ENCODE measurements at places on chromosomes 1 and 21.

DNA sequence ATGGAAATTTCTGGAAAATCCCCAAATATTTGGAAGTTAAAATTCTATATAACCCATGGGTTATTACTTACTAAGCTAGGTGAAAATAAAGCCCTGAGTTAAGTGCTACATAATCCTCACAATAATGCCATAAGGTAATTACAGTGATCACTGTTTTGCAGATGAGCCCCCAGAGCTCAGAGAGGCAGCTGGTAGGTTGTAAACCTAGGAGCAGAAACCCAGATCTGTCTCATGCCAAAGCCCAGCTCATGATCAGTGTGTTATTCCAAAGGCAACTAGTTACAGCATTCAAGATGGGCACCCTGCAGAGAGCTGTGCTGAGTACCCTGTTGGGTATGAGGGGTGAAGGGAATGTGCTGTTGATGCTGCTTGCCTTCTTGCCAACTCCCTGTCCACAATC, 10.8 kb upstream of the MYOG start:
- no peak for DNase-seq

DNA sequence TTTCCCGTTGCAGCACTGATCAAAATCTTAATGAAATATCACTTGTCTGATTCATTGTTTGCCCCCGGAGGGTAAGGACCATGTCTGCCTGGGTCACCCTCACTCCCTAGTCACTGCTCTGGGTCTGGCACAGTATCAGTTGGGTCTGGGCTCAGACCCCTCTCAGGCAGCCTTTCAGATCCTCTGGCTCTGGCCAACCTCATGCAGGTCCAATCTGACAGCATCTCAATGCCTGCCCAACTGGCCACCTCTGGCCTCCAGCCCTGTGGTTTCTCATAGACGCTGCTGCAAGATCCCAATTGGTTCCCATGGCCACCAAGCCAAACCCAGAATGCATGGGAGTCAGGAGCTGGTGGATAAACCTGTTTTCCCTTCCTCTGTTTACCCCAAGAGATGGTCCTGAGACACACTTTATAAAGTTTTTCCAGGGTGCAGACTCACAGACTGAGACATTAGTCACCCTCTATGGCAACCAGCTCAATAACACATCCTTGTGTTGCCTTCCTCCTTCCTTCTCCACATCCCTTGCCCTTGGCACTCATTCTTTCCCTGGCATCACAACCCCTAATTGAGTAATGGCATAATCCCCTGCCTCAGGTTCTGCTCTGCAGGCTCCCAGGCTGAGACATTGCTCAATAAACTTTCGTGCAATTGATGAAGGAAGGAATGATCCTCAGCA, 199.2 kb downstream of the GRIK3 start:
- DNase-seq, result peak; percentile 33

GRCh38 chr1:95126846-95127245, 9.7 kb downstream of the TLCD4 start:
- no peak for DNase-seq

- no peak for DNase-seq
Observed at GRCh38 chr1:110436635-110437034, 14.3 kb upstream of the PROK1 start.

DNA sequence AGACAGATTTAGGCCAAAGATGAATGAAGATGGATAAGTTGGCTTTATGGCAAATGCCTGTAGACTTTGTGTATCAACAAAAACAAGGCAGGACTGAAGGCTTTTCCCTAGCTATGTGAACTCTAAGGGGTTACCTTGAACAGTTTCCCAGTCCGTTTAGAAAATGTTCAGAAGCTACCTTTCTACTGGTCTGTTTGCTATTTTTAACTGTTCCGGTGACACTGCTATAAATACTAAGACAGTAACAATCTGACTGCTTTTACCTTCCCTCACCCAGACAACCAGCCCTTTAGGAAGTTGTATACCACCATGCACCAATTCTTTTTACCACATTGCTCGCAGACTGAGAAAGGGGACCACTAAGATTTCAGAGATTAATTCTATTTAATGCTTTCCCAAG, 102.2 kb downstream of the PHTF1 start:
- no peak for DNase-seq

DNA sequence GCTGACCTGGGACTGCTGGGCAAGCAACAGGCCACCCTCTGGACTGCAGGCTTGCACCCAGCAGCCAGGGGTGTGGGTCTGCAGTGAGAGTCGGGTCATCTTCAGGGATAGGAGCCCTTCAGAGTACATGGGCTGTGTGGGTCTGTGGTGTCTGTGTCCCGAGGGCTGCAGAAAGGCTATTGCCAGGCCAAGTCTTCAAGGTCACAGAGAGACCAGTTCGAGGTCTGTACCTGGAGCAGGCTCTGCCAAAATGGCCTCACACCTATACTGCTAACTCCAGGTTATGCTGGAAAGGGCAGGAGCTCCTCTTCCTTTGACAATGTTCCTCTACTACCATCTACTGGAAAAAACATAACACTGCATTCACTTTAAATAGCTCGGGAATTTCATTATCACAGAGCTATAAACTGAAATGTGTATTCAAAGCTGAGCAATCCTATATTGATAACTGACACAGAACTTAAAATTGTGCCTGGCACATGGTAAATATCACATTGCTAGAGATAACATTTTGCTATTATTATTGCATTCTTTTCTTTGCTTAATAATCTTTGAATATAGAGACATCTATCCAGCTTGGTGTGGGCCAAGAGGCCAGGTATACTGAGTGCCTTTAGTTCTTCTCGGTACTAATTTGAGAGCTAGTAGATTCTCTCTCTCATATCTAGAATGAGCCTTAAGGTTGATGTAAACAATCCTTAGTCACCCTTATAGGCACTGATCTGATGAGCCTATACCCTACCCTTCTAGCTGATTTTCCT, 6.9 kb upstream of the DNAH14 start:
- DNase-seq, result peak; percentile 17

DNA sequence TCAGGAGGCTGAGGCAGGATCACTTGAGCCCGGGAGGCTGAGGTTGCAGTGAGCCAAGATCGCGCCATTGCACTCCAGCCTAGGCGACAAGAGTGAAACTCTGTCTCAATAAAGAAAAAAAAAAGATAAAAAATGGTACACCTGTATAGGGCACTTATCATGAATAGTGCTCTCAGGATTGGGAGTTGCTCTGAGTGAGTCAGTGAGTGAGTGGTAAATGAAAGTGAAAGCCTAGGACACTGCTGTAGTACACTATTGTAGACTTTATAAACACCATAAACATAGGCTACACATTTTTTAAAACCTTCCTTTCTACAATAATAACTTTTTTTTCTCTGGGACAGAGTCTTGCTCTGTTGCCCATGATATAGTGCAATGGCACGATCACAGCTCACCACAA, 16.8 kb downstream of the PHTF1 start:
- DNase-seq, result no peak

DNA sequence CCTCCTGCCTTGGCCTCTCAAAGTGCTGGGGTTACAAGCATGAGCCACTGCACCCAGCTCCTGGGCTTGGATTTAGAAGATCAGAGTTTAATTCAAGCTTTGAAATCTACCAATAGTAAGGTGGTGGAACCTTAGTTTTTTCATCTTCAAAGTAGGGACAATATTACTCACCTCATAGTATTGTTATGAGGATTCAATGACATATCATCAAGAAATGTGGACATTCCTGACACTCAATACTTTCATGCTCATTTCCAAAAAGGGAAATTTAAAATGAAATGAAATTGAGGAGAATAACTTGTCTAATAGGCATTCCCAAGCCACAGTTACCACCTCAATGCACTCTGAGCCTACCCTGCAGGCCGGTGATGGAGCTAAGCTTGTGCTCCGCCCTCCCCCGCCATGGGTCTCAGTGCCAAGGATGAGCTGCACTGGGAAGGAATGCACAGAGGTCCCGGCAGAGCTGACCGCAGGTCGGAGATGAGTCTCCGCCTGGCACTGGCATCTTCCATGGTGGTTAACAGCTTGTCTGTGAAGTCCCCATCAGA, 56.5 kb upstream of the BCAR3 start:
- DNase-seq, result no peak

- no peak for DNase-seq
Observed at GRCh38 chr1:204676043-204676442, 9.5 kb downstream of the LRRN2 start.

- DNase-seq, result no peak
Observed at GRCh38 chr1:212607913-212608391, 609 bp upstream of the ATF3 start.

DNA sequence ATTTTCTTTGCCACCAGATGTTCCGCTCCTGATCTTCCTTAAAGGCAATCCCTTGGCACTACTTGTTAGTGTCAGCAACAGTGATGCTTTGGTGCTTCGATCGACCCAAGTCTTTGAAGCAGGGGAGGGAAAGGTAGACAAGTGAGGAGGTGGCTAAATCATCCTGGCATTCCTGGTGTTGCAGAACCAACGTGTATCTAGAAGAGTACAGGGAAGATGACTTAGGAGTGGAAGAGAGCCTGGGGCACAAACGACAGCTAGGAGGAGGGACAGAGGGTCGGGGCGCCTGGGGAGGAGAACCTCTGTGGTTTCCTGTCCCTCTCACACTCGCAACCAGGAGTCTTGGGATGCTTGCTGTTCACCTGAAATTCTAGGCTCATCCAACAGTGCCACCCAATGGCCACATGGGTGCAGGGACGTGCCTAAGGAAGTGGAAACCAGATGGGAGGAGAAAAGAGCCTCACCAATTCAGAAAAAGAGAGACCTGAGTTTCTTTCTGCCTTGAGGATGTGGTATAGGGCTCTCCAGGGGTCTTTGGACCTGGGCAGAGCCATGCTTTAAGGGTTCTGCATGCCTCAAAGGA, 9.5 kb upstream of the KCNA2 start:
- DNase-seq, result peak; percentile 62

DNA sequence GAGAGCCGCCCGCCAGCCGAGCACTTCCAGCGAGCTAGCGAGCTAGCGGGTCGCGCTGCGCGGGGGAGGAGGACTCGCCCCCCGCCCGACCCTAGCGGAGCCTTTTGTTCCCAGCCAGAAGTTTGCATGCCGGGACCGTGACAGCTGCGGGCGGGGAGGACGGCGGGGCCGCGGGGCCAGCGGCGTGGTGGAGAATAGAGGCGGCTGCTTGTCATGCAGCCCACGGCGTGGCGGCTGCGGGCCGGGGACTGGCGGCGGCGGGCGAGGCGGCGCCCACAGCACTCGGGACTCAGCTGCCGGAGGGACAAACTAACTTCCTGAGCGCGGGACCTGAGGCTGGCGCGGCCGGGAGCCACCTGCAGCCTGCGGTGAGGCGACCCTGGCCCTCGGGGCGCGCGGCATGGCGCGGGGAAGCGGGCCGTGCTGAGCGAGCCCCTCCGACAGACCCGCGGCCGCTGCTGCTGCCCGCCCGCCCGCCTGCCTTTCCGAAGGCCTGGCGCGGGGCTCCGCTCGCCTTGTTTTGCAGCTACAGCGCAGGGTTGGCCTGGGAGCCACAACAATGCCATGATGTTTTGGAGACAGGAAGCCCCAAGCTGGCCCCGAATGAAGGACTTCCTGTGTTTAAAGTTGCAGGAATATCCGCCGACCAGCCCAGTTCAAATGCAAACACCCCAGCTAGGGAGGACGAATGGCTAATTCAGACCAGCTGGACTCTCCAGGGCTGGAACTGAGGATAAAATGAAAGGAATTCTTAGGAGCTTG, 82.2 kb upstream of the BMP8A start:
- no peak for DNase-seq

DNA sequence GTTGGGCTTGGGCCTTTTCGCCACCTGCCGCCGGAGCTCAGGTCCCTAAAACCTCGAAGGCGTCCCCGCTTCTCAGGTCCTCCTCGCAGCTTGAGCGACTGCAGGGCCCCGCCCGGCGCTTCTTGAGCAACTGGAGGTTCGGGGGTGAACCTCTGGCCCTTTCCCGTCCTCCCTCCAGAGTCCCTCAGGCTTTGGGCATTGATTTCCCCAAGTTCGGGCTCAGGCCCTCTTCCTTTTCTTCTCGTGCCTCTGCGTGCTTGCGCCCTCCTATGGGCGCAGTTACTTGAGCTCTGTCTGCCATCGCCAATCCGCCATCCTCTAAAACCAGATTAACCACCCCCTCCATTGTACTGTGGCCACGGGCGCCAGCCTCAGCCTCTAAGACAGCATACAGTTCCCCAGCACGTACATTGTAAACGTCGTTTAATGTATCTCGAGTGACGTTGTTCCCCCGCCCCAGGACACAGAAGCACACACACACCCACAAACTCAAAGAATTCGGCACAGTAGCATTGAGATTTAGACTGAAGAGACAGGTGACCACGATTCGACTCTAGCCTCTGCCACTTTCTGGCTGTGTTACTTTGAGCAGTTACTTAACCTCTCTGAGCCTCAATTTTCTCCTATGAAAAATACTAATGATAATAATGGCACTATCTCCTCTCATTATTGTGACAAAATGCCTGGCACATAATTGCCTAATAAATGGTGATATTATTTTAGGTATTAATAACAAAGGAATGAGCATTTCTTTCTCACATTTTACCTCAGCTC, 22.6 kb downstream of the BTG2 start:
- DNase-seq, result no peak

DNA sequence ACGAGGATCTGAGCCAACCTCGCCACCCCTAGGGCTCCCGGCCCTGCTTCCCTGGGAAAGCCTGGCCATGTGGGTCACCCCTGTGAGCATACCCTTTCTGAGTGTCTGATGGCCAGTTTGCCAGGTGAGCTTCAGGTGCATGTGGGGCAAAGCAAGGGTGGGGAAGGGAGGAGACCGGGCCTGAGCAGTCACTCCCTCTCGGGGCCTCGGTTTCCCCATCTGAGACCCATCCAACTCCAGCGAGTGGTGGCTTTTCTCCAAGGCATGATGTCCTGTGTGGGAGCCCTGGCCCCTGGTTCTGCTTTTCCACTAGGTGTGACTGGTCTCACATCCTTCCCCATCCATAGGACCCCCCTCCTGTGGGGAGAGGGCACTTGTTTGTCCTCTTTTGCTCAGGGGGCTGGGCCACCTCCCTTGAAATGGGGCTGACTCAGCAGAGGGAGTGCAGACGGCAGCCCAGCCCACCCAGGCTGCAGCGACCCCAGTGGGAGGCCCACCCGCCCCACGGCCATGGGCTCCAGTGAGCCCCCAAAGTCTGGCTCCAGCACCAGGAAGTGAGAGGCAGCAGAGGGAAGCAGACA, 1.7 kb upstream of the WNT9A start:
- DNase-seq, result no peak

DNA sequence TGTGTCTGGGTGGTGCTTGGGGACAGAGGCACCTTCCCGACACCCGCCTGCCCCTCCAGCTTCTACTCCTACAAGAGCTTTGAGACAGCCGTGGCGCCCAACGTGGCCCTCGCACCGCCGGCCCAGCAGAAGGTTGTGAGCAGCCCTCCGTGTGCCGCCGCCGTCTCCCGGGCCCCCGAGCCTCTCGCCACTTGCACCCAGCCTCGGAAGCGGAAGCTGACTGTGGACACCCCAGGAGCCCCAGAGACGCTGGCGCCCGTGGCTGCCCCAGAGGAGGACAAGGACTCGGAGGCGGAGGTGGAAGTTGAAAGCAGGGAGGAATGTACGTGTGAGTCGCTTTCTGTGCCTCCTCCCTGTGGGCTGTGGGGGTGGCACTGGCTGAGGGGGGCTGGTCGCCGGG, 75.7 kb downstream of the SKI start:
- DNase-seq, result no peak

DNA sequence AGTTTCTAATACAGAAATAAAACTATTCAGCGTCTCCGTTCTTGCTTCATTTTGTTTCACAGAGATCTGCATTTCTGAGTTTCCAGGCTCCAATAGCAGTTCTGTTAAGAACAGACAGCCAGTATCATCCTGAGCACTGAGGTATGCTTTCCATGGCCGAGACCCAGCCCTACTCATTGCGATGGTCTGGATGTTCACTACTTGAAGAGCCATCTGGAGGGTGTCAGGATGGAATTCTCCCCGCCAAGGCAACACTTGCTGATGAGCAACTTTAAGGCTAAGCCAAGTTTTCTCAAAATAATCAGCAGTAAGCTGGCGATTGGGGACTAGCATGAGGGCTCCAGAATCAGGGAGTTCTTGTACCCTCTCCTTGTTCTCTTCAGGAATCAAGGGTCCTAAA, 7.7 kb upstream of the BCL2L15 start:
- DNase-seq, result no peak
